ENCODE measurements at places on chromosomes 11 and 22.
A peak's percentile ranks its signal among the peaks of the same experiment; 100 is the strongest.

- DNase-seq = no peak
Measured at GRCh38 chr22:23856721-23857605, 712 bp upstream of the SLC2A11 start.

GRCh38 chr11:76719281-76719680 lies 48.7 kb upstream of the LRRC32 start:
- DNase-seq = no peak

DNA sequence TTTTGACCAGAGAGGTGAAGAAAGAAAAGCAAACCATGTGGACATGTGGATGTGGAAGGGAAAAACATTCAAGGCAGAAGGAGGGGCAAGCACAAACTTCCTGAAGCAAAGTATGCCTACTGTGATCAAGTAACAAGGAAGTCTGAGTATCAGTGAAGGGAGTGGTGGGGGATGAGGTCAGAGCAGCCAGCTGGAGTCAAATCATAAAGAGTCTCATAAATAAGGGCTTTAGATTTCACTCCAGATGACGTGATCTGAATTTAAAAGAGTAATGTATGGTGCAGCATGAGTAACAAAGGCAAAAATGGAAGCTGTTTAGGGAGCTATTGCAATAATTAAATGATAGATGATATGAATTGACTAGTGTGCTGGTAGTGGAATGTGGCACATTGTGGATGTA lies 665.4 kb upstream of the CCDC90B start:
- no peak for DNase-seq

- DNase-seq = no peak
Measured at GRCh38 chr11:55655096-55655495, 6.9 kb upstream of the OR4C6 start.

GRCh38 chr11:113555071-113555619 lies 79.9 kb upstream of the DRD2 start:
- no peak for DNase-seq

GRCh38 chr11:110200241-110200640 lies 96.2 kb downstream of the RDX start:
- no peak for DNase-seq

DNA sequence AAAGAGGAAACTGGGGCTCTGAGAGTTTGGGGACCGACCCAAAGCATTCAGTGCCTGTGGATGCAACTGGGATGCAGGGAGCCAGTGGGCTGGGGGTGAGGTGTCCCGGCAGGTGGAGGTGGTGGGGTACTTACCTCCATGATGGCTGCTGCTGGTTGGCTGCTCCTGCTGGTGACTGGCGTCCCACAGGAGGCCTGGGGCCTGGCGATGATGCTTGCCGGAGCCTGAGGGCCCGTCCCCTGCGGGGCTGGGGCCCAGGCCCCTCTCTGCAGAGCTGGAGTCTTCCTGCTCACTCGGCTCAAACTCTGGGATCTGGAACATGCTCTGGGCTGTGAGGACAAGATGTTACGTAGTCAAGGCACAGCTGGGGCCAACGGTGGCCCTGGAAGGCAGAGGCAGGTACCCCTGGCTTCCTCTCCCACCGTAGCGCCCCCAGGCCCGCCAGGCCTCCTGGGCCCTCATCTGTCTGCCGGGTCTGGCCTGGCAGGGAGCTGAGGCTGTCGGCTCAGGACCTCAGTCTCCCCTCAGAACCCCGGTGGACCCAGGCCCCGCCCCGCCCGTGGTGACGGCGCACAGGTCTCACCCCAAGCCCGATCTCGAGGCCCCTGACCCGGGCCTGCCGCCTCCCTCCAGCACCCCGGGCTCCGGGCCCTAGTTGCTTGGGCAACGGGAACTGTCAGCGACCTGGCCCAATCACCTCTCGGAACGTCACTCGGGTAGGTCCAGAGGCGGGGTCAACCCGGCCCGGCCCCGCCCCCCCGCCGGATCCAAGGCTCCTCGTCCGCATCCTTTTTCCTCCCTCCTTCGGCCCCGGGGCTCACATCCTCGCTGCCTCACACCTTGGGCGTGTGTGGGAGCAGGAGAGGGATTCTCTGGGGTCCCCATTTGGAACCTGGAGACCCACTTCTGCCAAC lies at the start of gene BAD:
BAD (minus strand) TSS at position 618 of the 914 bp plus-strand sequence; CDS start at position 321, 297 bp downstream.
- peak; percentile 82 for DNase-seq

- no peak for DNase-seq
Measured at GRCh38 chr11:127470306-127470884, 469.8 kb upstream of the KIRREL3 start.

DNA sequence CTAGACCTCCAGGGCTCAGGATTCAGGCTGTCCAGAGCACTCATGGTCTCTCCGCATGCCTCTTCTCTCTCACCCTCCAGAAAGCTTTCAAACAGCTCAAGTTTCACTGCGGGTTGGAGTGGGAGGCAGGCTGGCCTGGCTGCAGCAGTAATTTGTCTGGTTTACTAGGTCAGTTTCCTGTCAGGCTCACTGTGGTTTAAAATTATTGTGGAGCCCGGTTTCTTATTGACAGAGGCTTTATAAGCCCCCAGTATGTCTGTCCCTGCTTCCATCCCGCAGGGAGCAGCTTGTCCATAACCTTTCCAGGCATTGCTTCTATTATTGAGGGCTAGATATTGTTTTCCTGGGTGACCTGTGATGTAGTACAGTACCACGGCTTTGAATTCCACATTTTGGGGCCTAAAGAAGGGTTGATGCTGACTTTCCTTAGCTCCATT lies 235.3 kb upstream of the SORL1-AS1 start:
- no peak for DNase-seq

DNA sequence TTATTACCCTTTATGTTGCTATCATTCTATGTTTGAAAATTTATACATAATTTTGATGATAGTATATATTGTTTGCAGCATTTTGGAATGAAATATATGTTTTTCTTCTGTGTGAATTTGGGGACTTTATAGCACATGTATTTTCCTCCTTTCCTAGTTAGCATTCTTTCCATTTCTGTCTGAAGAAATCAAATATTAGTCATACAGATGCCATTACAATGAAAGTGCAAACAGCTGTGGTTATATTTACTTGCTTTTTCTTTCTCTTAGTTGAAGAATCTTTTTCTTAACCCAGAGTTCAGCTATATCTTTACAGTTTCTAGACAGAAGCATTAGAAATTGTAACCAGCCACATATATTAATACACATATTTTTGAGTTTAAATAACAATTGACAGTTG lies 753.1 kb upstream of the ARHGAP42 start:
- DNase-seq = no peak

DNA sequence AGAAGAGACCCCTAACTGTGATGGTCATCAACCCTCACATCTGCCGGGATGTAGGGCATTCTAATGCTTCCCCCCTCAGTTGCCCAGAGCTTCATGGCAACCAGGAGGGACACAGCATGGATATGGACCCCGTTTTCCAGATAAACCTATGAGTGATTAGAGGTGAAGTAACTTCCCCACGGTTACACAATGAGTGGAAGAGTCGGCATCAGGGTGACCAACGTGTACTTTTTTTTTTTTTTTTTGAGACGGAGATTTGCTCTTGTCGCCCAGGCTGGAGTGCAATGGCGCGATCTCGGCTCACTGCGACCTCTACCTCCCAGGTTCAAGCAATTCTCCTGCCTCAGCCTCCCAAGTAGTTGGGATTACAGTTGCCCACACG lies 25.0 kb downstream of the TXN2 start:
- no peak for DNase-seq

DNA sequence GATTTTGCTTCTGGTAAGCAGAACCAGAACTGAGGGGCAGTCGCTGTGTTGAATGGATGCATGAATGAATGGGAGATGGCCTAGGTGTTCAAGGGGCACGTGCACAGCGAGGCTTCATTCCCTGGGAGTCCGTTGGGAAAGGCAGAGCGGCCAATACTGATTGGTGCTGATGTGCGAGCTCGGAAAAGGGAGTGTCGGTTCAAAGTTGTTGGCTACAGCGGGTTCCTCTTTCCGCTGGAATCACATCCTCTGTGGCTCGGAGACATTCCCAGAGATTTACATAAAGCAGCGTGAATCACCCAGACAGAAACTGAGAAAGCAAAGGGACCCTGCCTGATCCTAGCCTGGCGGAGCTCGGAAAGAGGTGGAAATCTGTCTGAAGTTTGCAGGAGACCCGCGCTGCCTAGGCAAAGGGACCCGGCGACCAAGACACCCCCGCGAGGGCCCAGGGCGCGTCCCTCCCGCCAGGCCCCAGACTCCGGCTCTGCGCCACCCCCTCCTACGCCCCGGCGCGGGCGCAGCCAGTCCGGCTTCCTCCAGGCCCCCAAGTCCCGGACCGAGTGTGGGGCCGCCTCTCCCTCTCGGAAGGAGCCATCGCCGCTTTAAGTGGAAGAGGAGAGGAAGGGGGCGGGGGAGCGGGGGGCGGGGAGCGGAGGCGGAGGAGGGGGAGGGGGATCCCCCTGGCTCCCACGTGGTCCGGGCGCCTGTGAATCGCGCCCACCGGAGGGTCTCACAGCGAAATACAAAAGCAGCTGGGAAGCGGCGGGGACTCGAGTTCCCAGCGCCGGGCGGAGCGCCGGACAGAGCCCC lies at the start of gene FJX1:
FJX1 (plus strand) TSS at position 774 of the 810 bp plus-strand sequence. CDS start 177 bp downstream, outside the sequence.
- DNase-seq = no peak

GRCh38 chr11:117090111-117090706 lies 8.0 kb downstream of the SIK3 start:
- no peak for DNase-seq

DNA sequence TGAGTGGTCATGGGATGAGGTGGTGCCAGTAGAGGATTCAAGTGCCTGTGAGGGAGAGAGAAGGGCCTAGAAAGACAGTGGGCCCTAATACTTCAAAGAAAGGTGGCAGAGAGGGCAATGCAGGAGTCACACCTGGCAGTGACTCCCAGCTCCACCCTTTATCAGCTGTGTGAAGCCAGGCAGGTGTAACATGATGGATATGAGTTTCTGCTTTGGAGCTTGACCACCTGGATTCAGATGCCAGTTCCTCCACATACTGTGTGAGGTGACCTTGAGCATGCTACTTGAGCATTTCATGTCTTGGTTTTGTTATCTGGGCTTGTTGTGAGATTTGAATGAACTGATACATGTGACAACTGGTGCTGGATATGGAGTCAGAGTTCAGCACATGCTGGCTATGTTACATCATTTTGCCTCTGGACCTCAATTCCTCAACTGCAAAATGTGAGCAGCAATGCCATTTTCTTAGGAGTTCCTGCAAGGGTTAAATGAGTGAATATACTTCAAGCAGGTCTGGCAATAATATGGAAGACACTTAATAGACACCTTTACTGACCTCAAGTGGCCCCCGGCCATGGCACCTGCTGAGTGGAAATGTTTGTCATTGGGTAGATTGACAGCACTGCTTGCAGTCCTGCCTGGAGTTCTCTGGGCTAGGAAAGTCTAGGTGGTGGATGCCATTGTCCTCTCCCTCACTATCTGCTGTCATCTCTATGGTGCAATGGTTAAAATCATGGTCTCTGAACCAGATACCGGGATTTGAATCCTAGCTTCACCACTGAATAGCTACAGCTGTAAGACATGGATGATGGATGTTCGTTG lies 83.3 kb downstream of the MICAL2 start:
- DNase-seq = no peak

GRCh38 chr22:27461470-27461869 lies 340.1 kb downstream of the MN1 start:
- no peak for DNase-seq

GRCh38 chr11:8354622-8355415 lies 91.1 kb upstream of the LMO1 start:
- no peak for DNase-seq

- no peak for DNase-seq
Measured at GRCh38 chr11:62267576-62267975, 2.4 kb upstream of the SCGB2A2 start.

- DNase-seq = no peak
Measured at GRCh38 chr11:114017723-114018122, 41.8 kb upstream of the ZBTB16 start.

GRCh38 chr11:121265586-121265985 lies 27.0 kb upstream of the SC5D start:
- DNase-seq = no peak

GRCh38 chr11:68659158-68659921 lies 25.0 kb upstream of the GAL start:
- no peak for DNase-seq

- DNase-seq = no peak
Measured at GRCh38 chr11:127738771-127739286, 738.3 kb upstream of the KIRREL3 start.

DNA sequence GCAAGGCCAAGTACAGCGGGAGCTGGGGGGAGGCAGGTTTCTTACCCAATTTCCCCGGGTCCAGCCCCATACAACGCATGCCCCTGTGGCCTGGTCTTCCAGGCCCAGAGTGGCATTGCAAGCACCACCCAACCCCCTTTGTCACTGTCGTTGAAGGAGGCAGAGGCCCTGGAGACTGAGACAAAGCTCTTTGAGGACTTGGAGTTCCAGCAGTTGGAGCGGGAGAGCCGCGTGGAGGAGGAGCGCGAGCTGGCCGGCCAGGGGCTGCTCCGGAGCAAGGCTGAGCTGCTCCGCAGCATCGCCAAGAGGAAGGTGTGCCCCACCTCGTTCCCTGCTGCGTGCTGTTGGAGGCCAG lies 27.8 kb downstream of the PHLDB1 start:
- no peak for DNase-seq

DNA sequence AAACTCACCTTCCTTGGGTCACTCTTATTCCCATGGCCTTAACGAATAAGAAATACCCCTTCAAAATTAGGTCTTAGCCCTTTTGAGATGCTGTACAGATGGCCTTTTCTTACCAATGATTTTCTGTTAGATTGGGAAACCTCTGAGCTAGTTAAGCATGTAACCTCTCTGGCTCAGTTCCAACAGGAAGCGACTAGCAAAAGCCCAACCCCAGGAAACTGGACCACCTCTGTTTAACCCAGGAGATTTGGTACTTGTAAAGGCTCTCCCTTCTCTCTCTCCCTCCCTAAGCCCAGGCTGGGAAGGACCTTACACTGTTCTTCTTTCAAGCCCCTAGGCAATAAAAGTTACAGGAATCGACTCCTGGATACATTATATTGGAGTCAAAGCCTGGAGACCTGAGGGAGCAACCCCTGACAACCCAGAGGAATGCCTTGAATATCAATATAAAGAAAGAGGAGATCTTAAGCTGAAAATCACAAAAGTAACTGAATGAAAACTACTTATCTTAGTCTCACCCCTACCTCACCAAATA lies 11.7 kb downstream of the APIP start:
- no peak for DNase-seq

GRCh38 chr22:45105281-45105702 lies 58.4 kb upstream of the NUP50 start:
- DNase-seq = no peak

DNA sequence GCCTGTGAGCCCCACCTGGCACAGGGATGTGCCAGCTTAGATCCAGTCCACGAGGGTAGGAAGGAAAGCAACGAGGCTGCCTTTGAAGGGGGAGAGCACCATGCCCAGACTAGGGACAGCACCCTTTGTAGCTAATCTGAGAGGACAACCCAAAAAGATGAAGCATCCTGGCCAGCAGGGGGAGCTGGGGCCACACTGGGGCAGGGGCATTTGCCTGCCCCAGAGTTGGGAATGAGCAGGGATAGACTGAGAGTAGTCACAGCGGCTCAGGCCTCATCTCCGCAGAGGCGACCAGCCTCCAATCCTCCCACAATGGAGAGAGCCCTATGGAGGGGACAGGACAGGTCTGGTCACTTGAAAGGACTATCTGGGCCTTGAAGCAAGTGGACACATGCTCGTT lies 16.4 kb downstream of the LMO1 start:
- DNase-seq = no peak

- DNase-seq = no peak
Measured at GRCh38 chr22:27307545-27308247, 493.9 kb downstream of the MN1 start.

Data from stimulated activated CD4-positive, alpha-beta T cell treated with anti-CD3 and anti-CD28 coated beads, TNF-alpha, amount 100 ng/mL, for 1 hour (primary cell).